ENCODE measurements at places on chromosomes 12 and 14.

DNA sequence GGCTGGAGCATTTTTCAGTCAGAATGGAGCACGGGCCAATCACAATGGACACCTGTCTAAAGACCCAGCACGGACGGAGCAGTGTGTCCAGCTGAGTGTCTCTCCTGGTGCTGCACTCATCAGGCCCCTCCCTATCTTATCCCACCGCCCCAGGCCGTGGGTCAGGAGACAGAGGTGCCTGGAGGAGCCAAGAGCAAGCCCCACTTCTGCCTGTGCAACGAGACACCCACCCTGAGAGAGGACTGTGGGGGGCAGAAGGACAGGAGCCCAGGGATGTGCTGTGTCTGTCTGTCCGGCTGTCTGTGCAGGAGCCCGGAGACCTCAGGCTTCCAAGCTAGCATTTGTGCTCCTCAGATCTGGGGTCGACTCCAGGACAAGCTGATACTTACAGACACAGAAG, 69.6 kb upstream of the SFSWAP start:
- DNase-seq: no peak

DNA sequence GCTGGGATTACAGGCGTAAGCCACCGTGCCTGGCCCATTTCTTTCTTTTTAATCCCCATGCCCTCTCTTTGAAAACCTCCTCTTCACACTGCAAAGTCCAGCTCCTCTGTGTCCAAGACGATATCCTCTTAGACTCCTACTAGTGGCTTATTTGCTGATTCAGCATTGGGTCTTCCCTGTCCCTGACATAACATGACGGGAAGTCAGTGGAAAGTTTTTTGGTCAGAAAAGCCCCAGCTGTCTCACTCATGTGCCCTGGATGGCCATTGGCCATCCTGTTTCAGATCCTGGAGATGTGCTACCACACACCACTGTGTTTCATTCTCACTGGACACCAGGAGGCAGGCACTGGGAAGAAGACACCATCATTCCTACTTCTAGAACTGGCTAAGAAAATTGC, 102.6 kb upstream of the MED13L start:
- DNase-seq: no peak

- no peak for DNase-seq
Measured at GRCh38 chr14:21924479-21924878, 250.9 kb upstream of the OR4E1 start.

- no peak for DNase-seq
Measured at GRCh38 chr14:37056473-37056872, 115.9 kb downstream of the SLC25A21 start.

DNA sequence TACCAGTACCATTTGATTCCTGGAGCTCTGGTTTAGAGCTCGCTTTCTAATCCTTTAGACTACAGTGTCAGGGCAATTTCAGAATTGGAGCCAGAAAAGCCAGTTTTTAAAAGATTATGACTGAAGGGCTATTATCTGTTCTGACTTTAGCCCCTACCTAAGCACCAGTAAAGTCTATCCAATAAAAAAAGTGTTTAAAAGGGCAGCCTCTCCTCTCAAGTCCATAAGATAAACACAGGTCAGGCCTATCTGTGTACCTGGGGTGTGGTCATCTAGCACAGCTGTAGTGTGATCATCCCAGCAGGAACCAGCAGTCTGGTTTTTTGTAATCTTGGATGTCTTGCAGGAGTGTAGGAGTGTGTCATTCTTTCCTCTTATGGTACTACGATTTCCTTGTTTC, 6.6 kb downstream of the APPL2 start:
- no peak for DNase-seq

DNA sequence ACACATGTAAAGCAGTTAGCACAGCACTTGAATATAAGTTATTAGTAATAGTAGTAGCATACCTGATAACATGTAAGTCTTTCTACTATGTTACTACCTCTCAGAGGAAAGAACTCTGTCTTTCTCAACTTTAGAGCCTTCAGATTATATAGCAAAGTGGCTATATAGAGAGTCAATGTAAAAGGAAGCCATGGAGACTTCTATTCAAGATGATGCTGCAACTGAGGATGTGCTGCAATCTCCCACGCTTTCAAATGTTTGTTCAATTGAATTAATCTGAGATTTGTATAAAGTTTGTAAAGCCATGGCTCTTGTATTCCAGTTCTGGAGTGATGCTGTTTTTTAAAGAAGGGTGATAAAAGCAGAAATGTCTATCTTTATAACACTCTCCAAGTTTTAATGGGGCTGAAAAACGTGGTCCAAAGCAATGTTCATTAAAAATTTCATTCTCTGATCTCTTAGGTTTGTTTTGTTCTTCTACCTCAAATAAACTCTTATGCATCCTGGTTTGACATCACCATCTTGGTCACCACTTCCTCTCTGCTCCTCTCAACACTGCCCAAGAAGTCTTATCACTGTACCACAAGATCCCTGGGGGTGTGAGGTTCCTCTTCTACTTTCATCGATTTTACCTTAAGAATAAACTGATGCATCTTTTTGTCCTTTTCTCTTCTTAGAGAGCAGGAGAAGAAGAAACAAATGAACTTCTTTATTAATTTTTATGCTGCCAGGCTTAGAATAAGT, 40.6 kb downstream of the C12orf42 start:
- DNase-seq: no peak

- DNase-seq: no peak
Measured at GRCh38 chr14:38731962-38732361, 371.1 kb downstream of the SEC23A start.

DNA sequence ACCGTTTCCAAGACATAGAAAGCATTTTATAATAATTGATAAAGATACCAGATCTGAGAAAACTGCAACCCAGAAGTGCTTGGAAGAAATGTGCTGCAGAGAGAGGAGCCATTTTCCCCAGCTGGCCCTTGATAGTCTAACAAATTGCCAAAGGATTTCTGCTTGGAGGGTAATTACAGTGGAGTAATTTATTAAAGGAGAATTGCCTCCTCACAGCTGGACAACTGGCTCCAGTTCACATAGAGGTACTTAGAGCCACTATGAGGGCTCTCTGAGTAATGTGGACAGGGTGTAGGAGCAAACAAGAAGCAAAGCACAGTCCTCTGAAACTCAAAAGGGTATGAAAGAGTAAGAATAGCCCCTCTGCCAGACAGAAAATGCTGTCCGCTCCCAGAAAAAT, 335.6 kb downstream of the SYT1 start:
- no peak for DNase-seq

- no peak for DNase-seq
Measured at GRCh38 chr12:122166422-122167349, 7.3 kb downstream of the IL31 start.

DNA sequence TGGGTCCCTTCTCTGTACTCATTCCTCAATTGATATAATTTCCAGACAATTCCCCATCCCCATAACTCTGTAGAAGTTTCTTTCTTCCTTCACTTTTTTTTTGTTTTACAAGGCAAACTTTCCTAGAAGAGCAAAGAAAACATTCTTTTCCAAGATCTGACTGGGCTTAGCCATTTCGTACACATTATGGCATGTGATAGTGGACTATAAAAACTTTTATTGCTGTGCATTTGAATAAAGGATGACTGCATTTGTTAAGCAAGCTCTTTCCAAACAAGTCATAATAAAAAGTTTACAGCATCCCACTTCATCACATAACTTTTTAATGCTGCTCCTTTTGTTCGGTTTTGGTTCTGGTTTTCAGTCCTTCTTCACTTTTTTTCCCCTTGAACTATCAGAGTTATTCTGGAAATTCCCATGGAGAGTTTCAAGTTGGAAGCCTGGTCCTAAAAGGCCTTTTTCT, 231.0 kb upstream of the HMGA2 start:
- DNase-seq: no peak

- DNase-seq: no peak
Measured at GRCh38 chr14:67516676-67517075, 16.4 kb upstream of the PLEKHH1 start.

DNA sequence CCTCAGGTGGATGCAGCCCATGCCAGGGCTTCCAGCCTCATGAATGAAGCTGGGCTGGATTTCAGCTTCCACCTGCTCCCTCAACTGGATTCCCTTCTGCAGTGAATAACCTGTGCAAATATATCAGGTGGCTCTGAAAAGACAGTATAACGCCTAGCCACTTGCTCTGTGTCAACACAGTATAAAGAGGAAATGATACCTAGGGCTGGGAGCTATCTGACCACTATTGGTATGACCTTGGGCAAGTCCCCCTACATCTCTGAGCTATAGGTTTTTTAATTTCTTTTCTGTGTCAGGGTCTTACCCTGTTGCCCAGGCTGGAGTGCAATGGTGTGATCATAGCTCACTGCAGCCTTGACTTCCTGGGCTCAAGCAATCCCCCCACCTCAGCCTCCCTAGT, 19.8 kb downstream of the ISM2 start:
- DNase-seq: no peak

GRCh38 chr14:92514844-92515514, 1.4 kb downstream of the RIN3 start:
- no peak for DNase-seq

GRCh38 chr12:22271023-22271422, 63.5 kb downstream of the ST8SIA1 start:
- no peak for DNase-seq

DNA sequence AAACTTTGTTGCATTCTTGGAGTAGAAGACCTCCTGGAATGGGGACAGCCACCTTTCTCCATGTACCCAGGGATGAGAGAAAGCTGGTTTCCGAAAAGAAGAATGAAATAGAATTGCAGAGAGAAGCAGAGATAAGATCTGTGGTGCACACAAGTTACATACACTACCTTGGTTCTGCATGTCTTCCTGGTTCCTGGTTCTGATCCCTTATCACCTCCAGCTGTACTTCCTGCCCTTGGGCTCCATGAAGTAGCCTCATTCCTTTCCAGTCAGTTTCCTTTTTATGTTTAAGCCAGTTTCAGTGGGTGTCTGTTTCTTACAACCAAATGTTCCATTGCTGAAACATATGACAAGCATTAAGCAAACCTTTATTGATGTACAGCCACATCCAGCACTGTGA, 69.3 kb downstream of the FBXW8 start:
- no peak for DNase-seq

GRCh38 chr14:100025111-100025510, 40.1 kb upstream of the EVL start:
- no peak for DNase-seq

GRCh38 chr14:70753518-70753953, 55.8 kb downstream of the MAP3K9 start:
- DNase-seq: no peak
